Muscle of back (tissue), 13 donors: ENCODE measurements at places on chromosomes 4 and X.
A peak's percentile ranks its signal among the peaks of the same experiment; 100 is the strongest.

- no peak for DNase-seq
Observed at GRCh38 chrX:35858361-35858760, 60.2 kb downstream of the MAGEB16 start.

DNA sequence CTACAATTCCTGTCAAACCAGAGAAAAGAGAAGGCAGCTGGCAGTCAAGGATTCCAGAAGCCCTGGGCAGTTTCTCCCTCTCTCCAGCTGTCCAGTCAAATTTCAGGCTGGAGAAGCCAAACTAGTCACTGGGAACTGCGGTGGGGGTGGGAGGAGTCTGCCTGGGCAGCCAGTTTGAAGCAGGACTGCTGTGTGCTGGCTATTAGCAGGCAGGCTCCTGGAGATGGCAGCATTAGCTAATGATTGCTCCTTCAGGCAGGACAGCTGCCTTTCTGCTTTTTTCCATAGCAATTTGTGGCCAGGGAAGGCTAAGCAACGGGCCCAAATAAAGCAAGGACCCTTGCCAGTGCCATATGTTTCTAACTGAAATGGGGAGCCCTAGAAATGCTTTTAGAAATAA, 44.7 kb upstream of the FGF13 start:
- peak; percentile 48 for DNase-seq

- peak; percentile 65 for DNase-seq
Observed at GRCh38 chr4:47122592-47123291, 91.4 kb downstream of the GABRB1 start.

GRCh38 chr4:76275486-76276124, 24.1 kb downstream of the FAM47E start:
- DNase-seq: no peak
